T-helper 2 cell treated with Interferon-gamma antibody and Interleukin-4, amounts not matched to agents 5 μg/mL and 100 μg/mL, for 36 hours (primary cell): ENCODE measurements at places on chromosomes 3 and 15.

- no peak for DNase-seq
These were observed 119.3 kb upstream of the SLC7A14 start for GRCh38 chr3:170705131-170705530.

DNA sequence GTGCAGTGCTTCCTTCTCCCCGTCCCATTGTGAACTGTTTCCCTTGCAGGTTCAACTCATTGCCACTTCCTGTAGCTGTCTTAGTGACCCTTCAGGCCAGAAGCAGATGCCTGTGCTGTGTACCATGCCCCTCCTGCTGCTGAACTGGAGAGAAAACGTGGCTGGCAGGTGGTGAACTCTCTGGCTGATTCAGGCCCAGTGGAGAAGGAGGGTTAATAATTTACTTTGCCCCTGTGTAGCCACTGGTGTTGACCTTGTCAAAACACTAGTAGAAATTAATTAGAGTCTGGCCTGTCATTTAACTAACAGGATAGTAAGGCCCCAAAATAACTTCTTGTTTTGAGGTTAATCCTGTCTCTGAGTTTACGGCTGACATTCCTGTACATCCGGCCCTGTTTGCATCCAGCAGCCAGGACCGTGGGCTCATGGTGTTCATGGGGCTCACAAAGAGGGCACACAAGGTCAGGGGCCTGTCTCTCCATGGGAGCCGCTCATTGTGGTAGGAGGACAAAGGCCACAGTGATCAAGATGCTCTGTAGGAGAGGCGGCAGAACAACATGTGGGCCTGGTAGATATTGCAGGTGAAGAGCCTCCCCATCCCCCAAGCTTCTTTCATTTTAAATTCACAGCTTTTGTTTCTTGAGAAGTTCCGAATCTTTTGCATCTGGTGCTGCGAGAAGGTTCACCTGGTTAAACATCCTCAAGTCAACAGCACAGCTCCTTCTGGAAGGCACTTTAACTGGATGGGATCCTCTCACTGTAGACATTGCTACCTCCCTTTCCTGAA lies 101.6 kb downstream of the CGNL1 start:
- no peak for DNase-seq

DNA sequence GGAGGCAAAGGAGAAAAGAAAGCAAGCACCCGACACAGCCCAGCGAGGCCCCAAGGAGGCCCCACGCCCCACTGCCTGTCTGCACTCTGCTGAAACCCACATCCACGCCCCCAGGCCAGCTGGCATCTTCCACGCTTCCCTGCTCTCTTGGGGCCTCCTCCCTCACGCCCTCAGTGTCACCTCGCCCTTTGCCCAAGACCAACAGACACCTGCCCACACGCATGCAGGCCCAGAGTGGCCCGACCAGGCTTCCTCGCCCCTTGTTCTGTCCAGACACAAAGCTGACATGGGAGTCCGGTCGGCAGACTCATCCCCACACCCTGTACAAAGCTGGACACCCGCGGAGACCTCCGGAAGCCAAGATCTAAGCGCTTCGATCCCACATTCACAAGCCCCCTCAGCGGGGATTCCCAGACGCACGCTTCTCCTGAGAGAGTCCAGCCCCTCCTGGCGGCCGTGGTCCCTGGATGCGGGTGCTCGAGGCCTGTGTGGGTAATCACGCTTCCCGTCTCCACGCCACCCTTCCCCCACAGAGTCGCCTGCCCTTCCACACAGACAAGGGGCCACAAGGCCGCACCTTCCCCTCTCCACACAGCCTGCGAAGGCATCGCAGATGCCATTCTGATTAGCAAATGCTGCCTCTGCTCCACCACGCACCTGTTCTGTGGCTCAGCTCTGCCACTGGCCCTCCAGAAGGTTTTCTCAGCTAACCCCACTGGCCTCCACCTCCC lies 176.6 kb downstream of the XXYLT1 start:
- DNase-seq: no peak

DNA sequence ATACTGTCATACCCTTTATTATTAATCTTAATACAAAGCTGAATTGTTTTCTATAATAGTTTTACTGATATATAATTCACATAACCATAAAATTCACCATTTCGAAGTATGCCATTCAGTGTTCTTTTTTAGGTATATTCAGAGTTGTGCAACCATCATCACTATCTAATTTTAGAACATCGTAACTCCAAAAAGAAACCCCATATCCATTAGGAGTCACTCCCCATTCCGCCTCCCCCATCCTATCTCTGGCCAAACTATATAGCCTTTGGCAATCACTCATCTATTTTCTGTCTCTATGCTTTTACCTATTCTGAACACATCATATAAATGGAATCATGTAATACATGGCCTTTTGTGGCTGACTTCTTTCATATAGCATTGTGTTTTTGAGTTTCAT lies 169.7 kb upstream of the GALNT15 start:
- no peak for DNase-seq

GRCh38 chr3:122342803-122343202 lies 17.8 kb downstream of the CSTA start:
- no peak for DNase-seq

DNA sequence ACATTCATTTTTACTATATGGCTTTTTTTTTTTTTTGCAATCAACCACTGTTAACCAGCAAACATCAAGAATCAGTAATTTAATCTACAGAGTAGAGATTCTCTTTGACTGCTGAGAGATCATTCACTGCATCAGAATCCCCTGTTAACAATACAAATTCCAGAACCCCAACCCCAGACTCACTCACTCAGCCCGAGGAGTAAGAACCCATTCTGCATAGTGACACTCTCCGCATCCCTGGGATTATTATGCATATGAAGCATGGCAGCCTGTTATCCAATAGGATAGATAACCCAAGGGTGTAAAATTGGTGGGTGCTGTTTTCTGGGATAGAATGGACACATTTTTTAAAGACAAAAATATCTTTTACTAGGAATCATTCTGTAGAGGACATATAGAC lies 76.3 kb upstream of the CCDC39 start:
- no peak for DNase-seq
